ENCODE measurements at places on chromosomes 7 and 10. TPM values are rescaled to one million over a fixed set of nuclear protein-coding genes. Genes with fewer than 3 reads are reported as not detected.
A peak's percentile ranks its signal among the peaks of the same experiment; 100 is the strongest.

DNA sequence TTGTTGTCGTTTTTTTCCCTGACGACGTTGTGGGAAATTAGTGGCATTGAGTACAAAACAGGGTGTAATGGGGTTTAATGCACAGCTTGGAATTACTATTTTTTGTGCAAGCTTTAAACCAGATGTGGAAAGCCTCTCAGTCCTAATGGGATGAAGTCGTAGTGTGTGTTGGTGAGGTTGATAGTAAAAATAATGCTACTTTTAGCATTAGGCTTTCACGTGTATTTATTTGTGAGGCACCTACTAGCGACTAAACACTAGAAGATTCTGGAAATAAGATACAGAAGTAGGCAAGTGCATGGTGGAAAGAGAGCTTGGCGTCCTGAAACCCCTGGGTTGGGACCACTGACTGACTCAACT is 588 bp upstream of the ORC5 start:
- peak overlapping the region; percentile 91 for H3K4me3 ChIP-seq
- peaks cover 5% of the 10 kb centered on the region for H3K36me3 ChIP-seq
- H3K27me3 ChIP-seq = no peaks in the 10 kb centered on the region
- peak overlapping the region; percentile 90 for H3K27ac ChIP-seq
- peaks cover 21% of the 10 kb centered on the region for H3K4me1 ChIP-seq

DNA sequence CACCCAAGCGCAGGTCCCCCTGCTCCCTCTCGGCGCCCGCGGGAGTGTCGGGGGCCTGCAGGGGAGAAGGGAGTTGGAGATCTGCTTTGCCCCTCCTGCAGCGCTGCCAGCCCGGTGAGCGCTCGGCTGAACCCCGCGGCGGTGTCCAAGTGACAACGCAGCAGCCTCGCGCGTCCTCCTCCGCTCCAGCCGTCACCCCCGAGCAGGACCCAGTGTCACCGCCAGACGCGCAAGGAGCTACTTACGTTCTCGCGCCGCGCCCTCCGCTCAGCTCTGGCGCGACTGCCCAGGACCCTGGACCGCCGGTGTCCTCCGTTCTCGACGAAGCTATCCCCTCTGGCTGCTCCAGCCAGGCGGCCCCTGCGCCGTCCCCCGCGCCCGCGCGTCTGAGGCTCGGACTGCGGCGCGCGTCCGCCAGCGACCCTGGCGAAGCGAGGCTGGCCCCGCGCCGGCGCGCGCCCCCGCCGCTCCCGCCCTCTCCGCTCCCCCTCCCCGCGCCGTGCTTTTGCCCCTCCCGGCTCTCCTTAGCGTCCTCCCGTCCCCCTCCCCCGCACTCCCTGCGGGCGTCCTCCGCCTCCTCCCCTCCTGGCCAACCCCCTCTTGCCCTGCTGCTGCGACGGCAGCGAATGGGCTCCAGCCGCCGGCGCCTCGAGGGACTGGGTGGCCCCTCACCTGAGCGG is at the start of gene NRCAM:
NRCAM (minus strand) TSS at position 439 of the 680 bp plus-strand sequence. CDS start 216,372 bp downstream, outside the sequence.
- DNase-seq = peak; percentile 65
- H3K4me3 ChIP-seq = peak within 1 kb of the TSS; percentile 81
- H3K27me3 ChIP-seq = peaks cover 36% of the 10 kb centered on the region

GRCh38 chr10:109433434-109433833 is 489.9 kb downstream of the XPNPEP1 start:
- no peaks in the 10 kb centered on the region for H3K27me3 ChIP-seq
- no peak overlapping the region for H3K4me3 ChIP-seq
- no peaks in the 10 kb centered on the region for H3K4me1 ChIP-seq
- H3K27ac ChIP-seq = no peak overlapping the region
- no peak for DNase-seq

GRCh38 chr10:129743738-129744133 is 220.3 kb downstream of the EBF3 start:
- no peak overlapping the region for H3K4me3 ChIP-seq
- no peaks in the 10 kb centered on the region for H3K4me1 ChIP-seq
- H3K27ac ChIP-seq = no peak overlapping the region
- no peaks in the 10 kb centered on the region for H3K27me3 ChIP-seq
- DNase-seq = peak; percentile 7

GRCh38 chr10:78276139-78276538 is 242.5 kb downstream of the RPS24 start:
- H3K4me1 ChIP-seq = peaks cover 3% of the 10 kb centered on the region
- H3K27me3 ChIP-seq = peaks cover 14% of the 10 kb centered on the region
- no peaks in the 10 kb centered on the region for H3K36me3 ChIP-seq

DNA sequence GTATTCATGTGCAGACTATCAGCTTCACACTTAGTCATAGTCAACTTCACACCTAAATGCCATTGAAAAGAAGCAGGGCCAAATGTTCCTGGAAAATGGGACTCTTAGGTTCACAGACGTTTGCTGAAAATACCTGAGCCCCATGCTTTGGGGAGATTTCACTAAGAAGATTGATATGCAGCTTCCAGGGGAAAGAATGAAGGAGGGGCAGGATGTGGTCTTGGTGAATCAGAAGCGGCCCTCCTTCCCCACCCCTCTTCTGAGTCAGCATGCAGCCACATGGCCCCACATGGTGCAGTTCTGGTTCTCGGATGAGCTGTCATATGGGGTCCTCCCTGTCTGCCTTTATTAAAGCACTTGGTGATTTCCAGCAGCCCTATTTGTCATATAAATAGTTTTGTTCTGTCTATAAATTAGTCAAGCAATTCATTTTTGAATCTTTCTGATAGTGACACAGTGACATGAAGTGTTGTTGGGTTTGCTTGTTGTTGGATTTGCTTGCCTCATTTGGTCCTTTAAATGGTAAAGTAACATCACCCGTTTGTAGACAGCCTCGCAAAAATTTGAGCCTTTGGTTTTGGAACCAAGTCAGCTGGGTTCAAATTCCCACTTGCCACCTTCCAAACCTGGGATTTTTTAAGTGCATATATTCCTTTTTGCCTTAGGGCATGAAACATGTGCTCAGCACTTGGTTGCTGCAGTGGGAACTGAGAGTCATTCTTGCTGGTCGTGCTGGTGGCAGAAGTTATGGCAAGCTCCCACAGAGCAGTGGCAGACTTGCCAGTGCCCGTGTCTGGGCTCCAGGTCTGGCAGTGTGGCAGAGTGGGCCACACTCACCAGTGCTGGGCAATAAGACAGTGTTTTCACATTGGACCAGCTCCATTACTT is 68.1 kb upstream of the CDK6 start:
- H3K4me3 ChIP-seq = no peak overlapping the region
- peaks cover 9% of the 10 kb centered on the region for H3K36me3 ChIP-seq
- DNase-seq = peak; percentile 66
- H3K27ac ChIP-seq = peak overlapping the region; percentile 3

- no peak overlapping the region for H3K27ac ChIP-seq
- no peak for DNase-seq
- H3K4me1 ChIP-seq = no peaks in the 10 kb centered on the region
- H3K36me3 ChIP-seq = no peaks in the 10 kb centered on the region
Measured at GRCh38 chr10:29957907-29958331, 101.5 kb downstream of the JCAD start.

DNA sequence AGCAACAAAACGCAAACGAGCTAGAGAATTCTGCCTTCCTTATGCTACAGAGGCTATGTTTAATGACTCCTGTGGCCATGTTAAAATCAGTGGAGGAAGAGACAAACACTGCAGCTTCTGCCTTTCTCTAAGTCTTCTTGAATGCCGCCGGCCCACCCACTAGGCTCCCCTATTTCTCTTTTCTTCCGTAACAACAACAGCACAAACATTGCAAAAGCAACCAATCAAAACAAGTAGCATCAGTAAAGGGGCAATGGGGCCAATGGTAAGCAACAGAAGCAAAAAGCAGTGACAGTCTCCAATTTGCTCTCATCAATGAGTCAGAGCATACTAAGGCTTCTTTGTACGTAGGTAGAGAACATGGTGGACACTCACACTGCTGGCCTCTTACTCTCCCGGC is 26.8 kb downstream of the DNAJC1 start:
- H3K4me1 ChIP-seq = peaks cover 3% of the 10 kb centered on the region
- no peaks in the 10 kb centered on the region for H3K27me3 ChIP-seq
- no peak overlapping the region for H3K4me3 ChIP-seq
- H3K27ac ChIP-seq = no peak overlapping the region

Gene AGBL3
- 6.7 TPM for total RNA-seq

DNA sequence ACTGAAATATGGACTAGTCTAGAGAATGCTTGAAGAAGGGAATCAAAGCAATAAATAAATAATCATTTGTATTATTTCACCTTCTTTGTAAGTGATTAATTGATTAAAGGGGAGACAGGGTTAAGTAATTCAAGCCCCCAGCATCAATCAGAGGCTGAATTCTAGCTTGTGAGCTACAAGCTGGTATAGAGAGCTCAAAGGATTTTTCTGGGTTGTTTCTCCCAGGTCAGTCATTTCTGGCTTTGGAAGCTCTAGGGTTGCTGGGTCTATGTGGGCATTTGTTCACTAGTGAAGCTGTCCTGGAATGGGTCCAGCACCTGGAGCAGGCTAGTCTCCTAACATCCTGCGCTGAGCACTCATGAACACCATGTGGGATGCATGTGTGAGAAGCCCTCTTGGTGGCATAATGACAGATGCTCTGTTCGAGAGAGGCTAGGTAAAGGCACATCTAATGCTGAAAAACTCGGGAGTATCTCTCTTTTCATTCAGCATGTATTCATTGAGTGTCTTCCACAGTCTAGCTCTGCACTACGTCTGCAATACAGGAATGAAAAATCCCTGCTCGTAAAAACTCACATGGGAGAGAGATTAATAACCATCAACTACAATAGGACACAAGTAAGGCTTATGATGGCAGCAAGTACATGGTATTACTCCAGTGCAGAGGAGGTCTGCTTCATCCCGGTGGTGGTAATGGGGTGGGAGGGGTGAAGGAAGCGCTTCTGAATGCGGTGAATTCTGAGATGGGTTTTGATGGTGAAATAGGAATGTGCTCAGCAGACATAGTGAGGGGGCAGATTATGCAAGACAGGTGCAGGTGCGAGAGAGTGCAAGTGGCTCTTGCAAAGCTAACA is 68.0 kb upstream of the NRP1 start:
- H3K27ac ChIP-seq = no peak overlapping the region
- H3K4me1 ChIP-seq = no peaks in the 10 kb centered on the region
- peaks cover 2% of the 10 kb centered on the region for H3K27me3 ChIP-seq
- no peak for DNase-seq

GRCh38 chr10:816958-817357 is 114.5 kb downstream of the LARP4B start:
- no peak overlapping the region for H3K27ac ChIP-seq
- peaks cover 43% of the 10 kb centered on the region for H3K36me3 ChIP-seq
- H3K4me1 ChIP-seq = peaks cover 6% of the 10 kb centered on the region
- no peak for DNase-seq
- no peak overlapping the region for H3K4me3 ChIP-seq
- H3K27me3 ChIP-seq = no peaks in the 10 kb centered on the region
